ENCODE measurements at places on chromosomes 4 and X.

DNA sequence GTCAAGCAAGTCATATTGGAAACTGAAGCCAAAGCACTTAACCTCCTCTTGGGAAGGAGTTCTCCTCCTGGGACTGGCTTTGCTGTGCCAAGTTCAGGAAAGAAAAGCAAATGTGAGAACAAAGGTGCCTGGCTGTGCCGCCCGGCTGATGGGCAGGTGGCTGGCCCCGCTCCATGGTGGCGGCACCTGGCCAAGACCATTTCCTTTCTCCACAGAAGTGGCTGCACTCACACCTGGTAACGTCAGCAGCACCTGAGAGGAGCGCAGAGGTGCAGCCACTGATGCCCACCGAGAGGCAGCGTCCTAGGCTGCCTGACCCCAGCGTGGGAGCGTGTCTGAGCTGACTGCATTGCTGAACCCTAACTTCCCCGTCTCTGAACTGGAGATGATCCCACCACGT, 54.3 kb downstream of the DCTD start:
- DNase-seq: no peak

GRCh38 chrX:101393530-101394305, 2.9 kb downstream of the RPL36A start:
- no peak for DNase-seq

DNA sequence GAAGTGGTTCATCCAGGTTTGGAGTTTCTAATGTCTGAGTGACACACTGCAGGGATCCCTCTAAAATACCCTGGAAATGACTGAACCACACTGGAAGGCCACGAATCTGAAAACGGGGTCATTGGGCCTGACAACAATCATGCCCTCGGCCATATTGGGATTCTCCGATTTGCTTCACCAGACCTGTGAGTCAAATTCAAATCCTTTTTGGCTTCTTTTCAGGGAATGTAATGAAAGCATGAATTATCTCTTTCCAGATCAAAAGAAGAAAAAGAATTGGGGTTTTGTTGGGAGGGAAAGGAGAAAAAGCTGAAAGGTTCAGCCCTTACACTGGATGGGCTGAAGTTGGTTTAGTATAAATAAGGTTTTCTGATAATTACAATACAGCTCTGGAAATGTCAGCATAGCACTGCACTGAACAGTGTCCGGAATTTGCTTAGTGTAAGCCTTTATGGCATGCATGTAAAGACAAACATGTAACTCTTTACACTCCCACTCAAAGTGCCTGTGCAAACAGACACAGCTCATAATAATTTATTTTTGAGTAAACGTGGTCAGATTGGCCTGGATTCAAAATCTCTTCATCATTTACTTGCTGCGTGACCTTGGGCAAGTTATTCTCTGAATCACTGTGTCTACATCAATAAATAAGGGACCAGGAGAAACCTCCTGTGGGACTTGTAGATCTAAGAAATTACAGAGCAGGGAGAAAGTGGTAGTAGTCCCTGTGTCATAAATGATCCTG, 21.4 kb downstream of the CT47C1 start:
- DNase-seq: no peak

- DNase-seq: no peak
Measured at GRCh38 chrX:87571964-87572363, 54.4 kb downstream of the KLHL4 start.

DNA sequence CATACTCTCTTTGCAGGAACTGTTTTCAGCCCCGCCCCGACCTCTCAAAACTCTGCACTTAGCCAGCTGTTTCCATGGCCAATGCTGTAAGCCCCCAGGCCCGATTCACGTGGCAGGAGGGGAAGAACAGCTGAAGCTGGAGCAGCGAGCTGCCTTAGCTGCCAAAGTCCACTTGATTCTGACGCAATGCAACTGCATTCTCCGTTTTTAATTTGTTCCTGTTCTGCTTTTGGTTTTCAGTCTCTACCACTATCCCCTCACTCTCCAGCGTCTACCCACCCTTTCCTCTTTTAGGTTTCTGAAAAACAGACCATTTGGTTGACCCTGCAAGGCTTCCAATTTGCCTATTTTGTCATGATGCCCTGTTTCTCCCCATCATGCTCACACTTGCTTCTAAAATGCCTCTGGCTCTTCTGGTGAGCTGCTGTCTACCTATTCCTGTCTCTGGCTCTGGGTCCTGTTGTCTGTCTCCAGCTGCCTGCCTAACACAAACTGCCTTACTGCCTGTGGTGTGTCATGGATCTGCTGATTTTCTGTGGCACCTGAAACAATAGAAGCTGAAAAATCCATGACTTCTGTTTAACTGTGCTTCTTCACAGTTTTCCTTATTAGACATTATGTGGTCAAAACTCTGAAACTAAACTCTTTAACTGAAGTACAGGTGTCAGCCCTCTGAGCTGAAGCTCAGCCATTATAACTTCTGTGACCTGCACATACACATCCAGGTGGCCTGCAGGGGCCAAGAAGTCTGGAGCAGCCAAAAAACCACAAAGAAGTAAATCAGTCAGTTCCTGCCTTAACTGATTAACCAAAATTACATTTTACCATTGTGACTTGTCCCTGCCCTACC, 160.5 kb upstream of the AGTR2 start:
- peak; percentile 75 for DNase-seq

- no peak for DNase-seq
Measured at GRCh38 chr4:110184140-110184790, 14.2 kb downstream of the ELOVL6 start.

GRCh38 chr4:165177725-165178666, 29.4 kb upstream of the KLHL2 start:
- DNase-seq: no peak

DNA sequence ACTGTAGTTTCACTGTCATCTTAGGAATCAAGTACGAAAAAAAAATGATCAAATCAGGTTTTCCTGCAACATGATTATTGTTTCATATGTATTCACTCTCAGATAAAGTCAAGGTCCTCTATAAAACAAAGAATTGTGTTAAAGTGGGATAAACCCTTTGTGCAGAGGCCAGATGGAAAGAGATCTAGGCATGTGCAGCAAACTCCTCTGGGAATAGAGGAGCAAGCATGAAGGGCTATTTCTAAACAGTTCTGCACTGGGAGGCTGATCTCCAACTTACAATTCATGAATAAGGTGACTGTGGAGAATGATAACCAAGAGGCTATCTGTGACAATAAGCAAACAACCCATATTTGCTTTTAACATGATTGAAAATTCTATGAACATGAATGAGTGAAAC, 2.4 kb upstream of the WDFY3 start:
- no peak for DNase-seq

GRCh38 chrX:14673764-14674163, 144.4 kb downstream of the GLRA2 start:
- peak; percentile 36 for DNase-seq

DNA sequence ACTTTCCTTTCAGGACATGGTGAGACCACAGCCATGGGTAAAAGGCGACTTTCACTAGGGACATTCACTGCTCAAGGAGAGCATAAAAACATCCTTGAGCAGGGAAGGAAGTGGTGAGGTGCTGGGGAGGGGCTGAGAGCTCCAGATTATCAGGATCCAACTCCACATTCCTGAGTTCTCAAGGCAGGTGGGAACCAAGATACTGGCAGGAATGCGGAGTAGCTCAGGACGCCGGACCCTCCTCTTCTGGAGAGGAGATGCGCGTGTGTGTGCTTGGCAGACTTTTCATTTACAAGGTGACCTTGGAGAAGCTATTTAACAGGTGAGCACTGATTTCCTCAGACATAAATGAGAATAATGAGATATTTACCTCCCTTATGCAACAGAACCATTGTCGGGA, 41.3 kb upstream of the TXK start:
- no peak for DNase-seq

- no peak for DNase-seq
Measured at GRCh38 chr4:29541757-29542156, 1178.4 kb upstream of the PCDH7 start.

- DNase-seq: no peak
Measured at GRCh38 chr4:149891426-149891825, 75.8 kb upstream of the IQCM start.

- DNase-seq: peak; percentile 32
Measured at GRCh38 chrX:107448998-107449835, at the start of gene FRMPD3. Gene FRMPD3 (plus strand): TSS chrX:107449652. CDS start chrX:107526589, 76,937 bp downstream.

GRCh38 chr4:109206620-109207019, 95.8 kb downstream of the COL25A1 start:
- DNase-seq: no peak

GRCh38 chr4:184510401-184510800, 36.1 kb upstream of the IRF2 start:
- no peak for DNase-seq
